Memory B cell (primary cell): ENCODE measurements at places on chromosomes 5 and 9.

GRCh38 chr9:21883642-21884041 is 81.2 kb downstream of the MTAP start:
- no peak for DNase-seq

DNA sequence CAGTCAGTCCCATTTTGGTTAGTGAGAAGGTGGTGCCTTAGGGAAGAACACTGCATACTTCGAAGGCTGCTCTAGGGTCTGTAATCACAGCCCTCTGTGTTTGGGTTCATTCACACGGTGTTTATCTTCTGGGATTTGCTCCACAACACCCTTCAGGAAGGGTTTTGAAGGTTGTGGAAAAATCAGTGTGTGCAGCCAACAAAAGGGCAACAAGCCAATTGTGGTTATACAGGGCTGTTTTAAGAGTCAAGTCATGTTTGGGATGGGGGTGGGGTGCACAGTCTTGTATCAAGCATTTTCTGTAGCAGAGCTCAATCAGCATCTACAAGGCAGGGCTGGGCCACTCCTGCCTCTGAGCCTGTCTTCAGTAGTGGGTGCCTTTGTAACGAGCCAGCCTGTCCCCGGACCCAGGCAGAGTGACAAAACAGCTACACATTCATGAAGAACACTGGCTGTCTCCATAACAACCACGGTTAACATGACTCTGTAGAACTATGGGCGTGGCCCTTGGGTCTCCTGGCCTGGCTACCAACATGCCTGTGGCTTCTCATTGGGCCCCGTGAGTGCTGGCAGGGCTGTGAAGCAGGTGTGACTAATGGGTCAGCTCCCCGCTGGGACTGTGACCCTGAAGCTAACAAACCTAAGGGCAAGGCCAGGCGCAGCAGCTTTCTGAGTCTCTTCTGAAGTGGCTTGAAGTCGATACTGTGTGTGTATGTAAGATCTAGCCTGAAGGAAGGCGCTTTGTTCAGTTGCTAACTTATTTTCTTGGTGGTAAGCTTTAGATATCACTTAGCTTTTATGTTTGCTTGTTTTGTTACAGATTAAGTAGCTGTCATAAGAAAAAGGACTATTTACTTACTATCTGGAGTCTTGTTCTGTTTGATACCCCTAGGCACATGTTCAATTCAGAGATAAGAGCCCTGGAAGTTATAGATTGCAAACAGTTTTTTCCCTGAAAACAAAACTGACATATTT is 27.9 kb upstream of the GOLM1 start:
- DNase-seq, result no peak

DNA sequence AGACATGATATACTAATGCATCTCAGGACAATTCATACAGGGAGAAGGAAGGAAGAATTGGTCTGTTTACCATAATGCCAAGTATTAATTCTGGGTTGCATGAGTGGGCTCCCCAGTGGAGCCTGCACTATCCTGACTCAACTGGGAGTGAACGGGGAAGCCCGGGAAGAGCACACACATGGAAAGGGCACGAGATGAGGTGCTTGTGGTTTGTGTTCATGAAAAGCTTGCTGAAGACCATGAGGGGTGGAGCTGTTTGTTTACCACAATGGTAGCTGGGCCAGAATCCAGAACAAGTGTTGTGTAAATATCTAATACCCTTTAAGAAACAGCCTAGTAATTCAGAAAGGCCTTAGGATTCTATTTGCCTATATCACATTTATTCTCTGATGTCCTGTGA is 44.6 kb downstream of the POC5 start:
- DNase-seq, result no peak

GRCh38 chr9:5698810-5699556 is 70.1 kb downstream of the RIC1 start:
- DNase-seq, result no peak

GRCh38 chr5:41978676-41979075 is 53.6 kb downstream of the FBXO4 start:
- no peak for DNase-seq

DNA sequence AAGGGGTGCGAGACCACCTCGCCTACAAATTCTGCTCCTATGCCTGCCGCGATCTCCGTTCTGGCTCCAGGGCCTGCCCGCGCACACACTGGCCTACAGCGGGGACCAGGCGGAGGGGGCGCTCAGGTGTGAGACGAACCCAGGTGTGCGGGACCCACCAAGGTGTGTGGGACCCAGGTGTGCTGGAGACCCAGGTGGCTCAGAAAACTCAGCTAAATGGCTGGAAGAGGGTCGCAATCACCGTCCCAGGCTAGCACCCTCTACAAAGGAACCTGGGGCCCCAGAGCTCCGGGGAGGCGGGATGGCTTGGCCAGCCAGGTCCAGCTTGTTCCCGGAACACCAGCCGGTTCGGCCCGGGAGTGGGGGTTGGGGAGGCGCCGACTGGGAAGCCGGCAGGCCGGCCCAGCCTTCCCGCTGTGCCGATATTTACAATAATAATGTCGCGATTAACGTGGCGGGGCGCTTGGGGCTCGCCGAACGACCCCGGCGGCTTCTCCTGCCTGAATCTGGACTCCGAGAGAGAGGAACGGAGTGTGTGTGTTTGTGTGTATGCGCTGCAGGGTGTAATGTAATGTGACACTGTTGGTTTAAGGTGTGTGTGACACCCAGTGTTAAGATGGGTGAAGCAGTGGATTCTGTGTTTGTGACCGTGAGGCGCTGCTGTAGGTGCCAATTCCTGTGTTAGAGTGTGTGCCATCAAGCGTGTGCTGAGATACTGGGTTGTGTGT is 1.4 kb downstream of the PCDH1 start:
- DNase-seq, result no peak

DNA sequence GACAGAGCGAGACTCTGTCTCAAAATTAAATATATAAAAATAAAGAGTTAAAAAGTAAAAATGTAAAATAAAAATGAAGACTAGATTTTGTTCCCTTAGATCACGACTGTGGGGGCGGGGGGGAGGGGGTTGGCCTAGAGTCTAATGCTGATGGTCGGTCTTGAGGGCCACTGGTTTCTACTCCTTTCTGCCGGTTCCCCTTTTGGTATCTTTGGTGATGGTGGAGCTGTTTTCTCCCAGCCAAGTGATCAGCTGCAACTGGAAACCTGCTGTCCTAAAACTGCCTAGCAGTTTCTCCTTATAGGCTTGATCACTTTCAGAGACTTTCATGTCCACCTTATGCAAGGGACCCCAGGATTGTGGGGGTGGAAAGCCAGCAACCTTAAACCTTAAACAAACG is 1.1 kb downstream of the SRD5A1 start:
- DNase-seq, result no peak

GRCh38 chr9:81293651-81294050 is 395.7 kb downstream of the TLE1 start:
- DNase-seq, result no peak

DNA sequence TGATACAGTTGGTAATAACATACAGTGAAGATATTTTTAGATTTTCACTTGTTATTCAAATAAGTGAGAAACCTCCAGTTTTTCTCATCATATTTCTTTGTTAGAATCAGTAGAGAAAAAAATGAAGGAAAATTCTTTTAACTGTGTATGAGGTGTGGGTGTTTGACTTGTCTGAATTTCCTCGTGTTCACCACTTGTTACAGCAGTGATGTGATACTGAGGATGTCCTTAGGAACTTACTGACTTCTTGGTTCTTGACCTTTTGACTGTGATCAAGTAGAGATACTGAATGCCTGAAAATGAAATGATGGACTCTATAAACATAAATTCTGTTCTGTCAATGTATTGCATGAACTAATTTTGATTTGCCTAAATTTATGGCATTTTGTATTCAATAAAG is 10.7 kb downstream of the PBX3 start:
- DNase-seq, result no peak

DNA sequence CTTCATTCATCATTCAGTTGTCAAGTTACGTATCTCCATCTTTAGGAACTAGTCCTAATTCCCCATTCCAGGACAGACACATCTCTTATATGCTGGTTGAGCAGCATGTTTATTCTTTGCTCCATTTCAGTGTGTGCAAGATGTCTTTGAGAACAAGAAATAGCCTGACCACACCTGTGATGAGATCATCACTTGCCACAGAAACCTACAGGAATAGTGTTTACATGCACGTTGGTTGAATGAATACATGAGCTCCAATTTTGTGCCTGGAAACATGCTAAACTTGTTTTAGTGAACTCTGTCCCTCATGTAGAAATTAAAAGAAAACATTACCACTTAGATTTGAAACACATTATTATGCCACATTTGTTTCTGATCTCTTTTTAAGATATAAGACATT is 489.1 kb downstream of the CDH18 start:
- no peak for DNase-seq

DNA sequence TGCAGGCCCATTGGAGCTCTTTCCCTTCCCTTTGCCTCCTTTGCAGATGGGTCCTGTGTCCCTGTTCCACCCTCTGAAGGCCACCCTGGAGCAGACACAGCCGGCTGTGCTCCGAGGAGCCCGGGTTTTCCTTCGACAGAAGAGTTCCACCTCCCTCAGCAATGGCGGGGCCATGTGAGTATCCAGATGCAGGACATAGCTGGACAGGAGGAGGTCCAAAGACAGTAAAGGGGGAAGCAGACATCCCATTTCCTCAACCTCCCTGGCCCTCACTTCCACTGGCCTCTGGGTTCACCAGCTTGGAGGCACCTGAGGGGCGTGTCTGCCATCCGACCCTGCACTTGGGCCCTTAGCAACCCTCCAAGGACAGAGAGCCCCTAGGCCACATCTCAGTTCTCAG is 237.9 kb downstream of the CACNA1B start:
- no peak for DNase-seq

GRCh38 chr9:137506274-137506673 is 43.9 kb downstream of the PNPLA7 start:
- no peak for DNase-seq

DNA sequence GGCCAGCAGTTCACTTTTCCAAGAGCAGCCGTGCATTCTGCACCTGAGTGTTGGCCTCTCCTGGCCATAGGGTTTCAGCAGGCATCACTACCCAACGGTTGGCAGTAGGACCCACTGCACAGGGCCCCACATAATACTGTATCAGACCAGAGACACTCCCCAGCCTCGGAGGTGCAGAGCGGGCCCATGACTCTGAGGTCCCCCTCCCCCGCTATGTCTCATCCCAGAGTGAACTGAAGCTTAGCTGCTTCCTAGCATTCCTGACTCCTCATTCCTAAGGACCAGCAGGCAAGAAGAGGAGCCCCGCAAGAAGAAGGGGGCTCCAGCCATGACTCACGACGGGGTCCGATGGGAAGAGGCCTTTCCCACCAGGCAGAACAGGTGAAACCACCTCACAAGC is 67.2 kb downstream of the CAMSAP1 start:
- DNase-seq, result no peak

- no peak for DNase-seq
Measured at GRCh38 chr5:119063579-119064379, 7.1 kb upstream of the DMXL1 start.

DNA sequence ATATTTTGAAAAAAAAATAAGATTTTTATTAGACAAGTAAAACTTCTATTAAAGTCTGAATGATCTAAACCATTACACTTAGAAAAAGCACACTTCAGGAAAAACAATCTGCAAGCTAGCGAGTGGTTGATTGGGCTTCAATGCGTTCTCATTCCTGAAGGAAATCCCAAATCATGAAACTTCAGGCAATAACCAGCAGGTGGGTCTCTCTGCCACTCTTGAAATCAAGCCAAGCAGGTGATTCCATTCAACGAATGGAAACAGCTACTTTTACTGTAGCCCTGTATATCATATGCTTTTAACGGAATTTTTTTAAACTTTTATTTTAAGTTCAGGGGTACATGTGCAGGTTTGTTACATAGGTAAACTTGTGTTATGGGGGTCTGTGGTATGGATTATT is 234.5 kb upstream of the TRPM3 start:
- no peak for DNase-seq

GRCh38 chr5:33306758-33307157 is 134.0 kb upstream of the TARS1 start:
- no peak for DNase-seq

- DNase-seq, result no peak
Measured at GRCh38 chr5:75510836-75511434, 494 bp downstream of the CERT1 start.

DNA sequence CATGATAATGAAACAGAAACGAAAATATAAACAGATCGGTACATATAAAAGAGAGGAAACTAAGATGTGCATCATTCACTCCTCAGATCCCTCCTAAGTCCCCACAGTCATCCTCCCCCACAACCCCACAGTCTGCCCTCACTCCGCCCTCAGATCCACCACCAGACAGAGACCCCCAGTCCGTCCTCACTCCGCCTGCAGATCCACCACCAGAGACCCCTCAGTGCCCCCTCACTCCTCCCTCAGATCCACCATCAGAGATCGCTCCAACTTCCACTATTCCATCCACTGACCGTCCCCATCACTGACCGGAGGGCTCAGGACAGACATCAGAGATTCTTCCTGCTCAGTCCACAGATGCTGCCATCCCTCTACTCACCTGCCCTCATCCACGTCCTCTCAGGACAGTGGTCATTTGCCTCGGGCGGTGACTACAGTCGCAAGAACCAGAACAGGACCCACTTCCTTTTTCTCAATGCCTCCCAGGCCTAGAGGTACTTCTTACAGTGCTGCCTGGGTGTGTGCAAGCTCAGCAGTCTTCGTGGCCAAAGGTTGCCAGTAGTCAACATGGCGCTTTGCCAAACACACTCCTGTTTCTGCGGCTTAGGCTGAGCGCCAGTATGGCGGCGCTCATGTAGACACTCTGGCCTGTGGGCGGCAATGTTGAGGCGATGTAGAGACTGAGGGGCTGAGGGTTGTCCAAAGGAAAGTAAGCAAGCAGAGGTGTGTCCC is 8.3 kb upstream of the SPATA31C1 start:
- no peak for DNase-seq

DNA sequence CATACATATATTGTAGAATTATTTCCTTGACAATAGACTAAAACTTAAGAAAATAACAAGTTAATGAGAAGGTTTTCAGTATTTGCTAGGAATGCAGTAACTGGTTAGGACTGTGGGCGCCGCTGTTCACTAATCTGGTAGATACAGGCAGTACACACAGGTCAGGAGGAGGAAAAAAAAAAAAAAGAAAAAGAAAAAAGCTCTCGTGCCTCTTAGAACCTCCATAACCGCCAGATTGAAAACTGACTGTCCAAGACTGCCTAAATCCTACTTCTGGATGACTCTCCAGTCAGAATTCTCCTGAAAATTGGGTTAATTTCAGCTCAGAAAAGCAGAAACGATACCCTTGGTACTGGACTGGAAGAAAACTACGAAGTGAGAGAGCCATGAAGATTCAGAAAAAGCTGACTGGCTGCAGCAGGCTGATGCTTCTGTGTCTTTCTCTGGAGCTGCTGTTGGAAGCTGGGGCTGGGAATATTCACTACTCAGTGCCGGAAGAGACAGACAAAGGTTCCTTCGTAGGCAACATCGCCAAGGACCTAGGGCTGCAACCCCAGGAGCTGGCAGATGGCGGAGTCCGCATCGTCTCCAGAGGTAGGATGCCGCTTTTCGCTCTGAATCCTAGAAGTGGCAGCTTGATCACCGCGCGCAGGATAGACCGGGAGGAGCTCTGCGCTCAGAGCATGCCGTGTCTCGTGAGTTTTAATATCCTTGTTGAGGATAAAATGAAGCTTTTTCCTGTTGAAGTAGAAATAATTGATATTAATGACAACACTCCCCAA is at the start of gene PCDHGA1:
TSS of gene PCDHGA1 (plus strand) at position 216 of the 782 bp plus-strand sequence.
- no peak for DNase-seq

- no peak for DNase-seq
Measured at GRCh38 chr9:134303601-134304000, 22.7 kb upstream of the RXRA start.

GRCh38 chr9:74683322-74683721 is 186.2 kb downstream of the RORB start:
- DNase-seq, result no peak
